GM13976 (cell line): ENCODE measurements at places on chromosomes 5 and 9.
A peak's percentile ranks its signal among the peaks of the same experiment; 100 is the strongest.

DNA sequence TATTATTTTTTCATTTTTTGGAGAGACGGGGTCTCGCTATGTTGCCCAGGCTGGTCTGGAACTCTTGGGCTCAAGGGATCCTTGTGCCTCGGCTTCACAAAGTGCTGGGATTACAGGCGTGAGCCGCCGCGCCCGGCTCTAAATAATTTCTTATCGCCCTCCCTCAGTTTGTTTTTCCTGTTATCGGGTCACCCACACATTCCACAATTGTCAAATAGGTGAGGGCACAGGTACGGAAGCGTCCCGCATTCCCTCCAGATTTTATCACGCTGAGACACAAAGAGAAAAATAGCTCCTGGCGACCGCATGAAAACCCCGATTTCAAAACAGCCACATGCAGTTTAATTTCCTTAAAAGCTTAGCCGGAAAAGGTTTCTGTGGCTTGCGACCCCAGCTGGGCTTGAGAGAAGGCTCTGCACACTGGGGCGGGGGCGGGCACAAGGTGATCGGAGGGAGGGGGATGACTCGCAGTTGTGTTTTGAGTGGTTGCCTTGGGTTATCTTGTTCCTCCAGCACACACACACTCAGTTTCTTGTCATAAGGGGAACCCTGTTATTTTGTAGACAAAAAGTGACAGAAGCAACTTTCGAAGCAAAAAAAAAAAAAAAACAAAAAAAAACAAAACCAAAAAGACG, 717 bp upstream of the IQGAP2 start:
- DNase-seq = peak; percentile 85

GRCh38 chr5:176317534-176318374, 43.8 kb downstream of the KIAA1191 start:
- DNase-seq = no peak

DNA sequence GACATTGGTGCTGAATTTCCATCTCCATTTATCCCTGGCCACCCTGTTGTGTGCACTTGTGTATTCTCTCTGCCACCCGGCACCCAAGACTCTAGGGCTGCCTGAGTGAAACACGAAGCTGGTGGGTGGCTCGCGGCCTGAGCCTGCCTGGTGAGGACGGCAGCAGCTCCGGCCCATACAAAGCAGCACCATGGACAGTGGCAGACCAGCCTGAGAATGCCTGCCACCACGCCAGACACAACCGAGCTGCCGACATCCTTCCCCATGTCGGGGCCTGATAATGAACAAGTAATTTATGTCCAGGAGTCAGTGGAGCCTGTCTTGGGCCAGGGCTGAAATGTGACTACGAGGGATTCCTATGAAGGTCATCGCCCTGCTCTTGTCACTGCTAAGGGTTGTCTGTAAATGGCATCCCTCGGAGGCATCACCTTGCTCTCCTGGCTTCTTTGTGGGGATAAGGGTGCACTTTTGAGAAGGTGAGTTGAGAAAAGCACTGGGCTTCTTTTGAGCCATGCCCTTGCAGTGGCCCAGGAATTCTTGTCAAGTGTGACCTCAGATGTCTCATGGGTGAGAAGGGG, 175.7 kb downstream of the MELK start:
- peak; percentile 76 for DNase-seq

- no peak for DNase-seq
Observed at GRCh38 chr5:92863666-92864065, 717.4 kb downstream of the NR2F1-AS1 start.

- no peak for DNase-seq
Observed at GRCh38 chr5:122073018-122073417, 5.0 kb downstream of the LOX start.

- no peak for DNase-seq
Observed at GRCh38 chr5:148224117-148224742, 14.1 kb upstream of the MARCOL start.

GRCh38 chr5:40485021-40485998, 194.4 kb upstream of the PTGER4 start:
- peak; percentile 6 for DNase-seq

DNA sequence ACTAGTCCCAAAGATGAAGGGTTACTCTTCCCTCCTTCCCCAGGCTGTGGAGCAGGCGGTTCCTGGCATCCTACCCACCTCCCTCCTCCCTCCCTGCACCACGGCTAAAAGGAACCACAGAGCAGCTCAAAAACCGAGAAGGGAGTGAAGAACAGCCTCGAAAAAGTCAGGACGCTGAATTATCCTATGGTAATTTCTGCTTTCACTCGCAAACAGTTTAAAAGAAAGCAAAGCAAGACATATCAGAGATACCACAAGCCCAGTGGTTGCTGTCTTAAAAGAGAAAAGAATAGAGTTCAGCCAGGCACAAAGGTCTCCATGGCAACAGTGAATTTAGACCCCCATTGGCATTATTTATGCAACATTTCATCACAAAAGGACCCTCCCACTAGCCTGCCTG, 315.4 kb downstream of the CTNND2 start:
- no peak for DNase-seq

DNA sequence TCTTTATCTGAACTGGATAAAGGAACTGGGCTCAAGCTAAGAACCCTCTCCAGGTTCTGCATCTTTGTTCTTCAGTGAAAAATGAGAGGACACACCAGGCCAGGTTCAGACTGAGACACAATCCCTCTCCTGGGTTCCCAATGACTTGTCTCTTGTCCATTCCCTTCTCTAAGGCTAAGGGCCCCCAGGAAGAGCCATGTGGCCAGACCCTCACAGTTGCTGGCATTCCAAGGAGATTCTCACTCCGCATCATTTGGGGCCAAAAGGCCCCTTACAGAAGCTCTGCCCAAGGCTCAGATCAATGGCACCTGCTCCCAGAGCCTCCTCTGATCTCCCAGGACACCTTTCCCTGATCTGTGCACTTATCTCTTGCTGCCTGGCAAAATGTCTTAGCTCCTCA, 4.9 kb downstream of the IL4 start:
- DNase-seq = no peak

DNA sequence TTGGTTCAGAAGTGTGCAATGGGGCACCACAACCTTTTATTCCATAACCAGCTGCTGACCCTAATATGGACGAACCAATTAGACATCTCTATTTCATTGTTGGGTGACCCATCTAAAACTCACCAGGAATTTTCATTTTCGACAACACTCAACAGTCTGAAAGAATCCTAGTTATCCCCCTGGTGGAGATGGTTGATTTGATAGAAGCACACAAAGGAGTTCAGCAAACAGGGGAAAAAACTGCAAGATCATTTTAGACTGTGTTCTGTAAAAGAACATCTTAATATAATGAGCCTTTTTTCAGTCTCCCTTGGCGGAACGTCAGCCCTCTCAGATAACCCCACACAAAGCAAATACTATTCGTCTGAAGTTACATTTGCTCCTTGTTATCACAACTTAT, 367.4 kb downstream of the KIAA0825 start:
- DNase-seq = no peak

DNA sequence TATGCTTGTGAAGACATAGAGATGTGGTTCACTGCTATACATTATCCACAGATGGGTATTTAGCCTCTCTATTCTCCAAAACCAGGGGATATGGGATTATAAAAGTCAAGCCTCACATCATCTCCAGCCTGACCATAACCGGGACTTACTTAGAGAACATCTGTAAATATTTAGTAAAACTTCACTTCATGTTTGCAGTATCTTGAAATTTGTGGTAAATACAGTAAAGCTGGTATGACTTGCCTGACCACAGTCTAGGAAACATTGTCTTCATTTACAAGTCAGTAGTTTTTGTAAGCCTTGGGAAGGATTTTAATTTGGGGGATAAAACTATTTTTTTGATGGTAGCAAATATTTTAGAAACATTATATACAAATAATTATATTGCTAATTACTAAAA, 64.2 kb downstream of the MAST4 start:
- no peak for DNase-seq

- no peak for DNase-seq
Observed at GRCh38 chr5:64301566-64301965, 135.9 kb downstream of the RNF180 start.

- no peak for DNase-seq
Observed at GRCh38 chr5:52767217-52767743, 20.4 kb upstream of the ITGA1 start.

GRCh38 chr9:113524468-113524867, 60.9 kb downstream of the RGS3 start:
- DNase-seq = no peak

DNA sequence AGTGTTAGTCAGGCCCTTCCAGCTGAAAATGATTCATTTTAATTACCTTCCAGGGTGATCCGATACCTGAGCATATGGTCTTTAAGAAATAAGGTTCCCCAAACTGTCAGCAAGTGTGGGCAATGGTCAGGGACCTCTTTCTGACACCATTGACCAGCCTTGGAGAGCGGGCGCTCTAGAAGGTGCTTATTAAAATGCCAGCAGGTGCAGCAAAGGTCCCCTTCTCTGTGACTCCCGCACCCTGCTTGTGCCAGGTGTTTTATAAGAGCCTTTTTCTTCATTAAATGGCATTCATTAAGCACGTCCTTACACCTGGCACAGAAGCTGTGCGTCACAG, 85.3 kb downstream of the MVB12B start:
- DNase-seq = no peak

DNA sequence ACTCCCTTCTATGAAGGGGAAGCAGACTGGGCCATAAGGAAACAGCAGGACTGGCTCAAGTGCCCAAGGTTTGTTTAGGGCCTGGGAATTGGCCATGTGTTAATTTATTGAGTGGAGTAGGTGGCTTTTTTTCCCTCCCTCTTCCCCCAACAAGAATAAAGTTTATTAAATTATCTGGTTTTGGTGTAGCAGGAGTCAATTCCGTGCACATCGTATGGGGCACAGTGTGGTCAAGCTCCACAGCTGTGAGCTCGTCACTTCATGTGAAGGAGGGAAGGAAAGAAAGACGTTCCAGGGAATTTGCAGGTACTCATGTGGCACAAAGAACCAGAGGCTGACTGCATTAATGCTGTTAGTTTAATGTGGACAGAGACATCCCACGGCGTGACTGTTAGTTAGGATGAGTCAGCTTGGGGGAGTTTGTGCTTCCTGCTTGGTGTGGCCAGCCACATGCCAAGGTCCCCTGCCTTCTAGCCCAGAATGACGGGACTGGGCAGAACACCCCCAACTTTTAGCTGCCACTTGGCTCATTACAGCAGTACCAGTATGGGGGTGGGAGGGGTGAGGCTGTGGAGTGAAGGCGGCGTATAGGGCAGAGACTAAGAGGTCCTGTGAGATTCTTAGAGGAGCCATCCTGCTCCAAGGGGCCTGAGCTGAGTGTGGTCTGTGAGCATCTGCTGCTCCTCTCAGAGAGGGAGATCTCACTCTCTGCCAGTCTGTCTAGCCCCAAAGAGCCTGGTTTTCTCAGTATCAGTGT, 33.2 kb downstream of the CSF1R start:
- DNase-seq = no peak

GRCh38 chr5:96772542-96772941, 35.2 kb downstream of the ERAP1 start:
- no peak for DNase-seq

- no peak for DNase-seq
Observed at GRCh38 chr5:145589063-145589462, 246.1 kb downstream of the PRELID2 start.

- DNase-seq = no peak
Observed at GRCh38 chr5:74226716-74227485, 413.6 kb downstream of the ENC1 start.

DNA sequence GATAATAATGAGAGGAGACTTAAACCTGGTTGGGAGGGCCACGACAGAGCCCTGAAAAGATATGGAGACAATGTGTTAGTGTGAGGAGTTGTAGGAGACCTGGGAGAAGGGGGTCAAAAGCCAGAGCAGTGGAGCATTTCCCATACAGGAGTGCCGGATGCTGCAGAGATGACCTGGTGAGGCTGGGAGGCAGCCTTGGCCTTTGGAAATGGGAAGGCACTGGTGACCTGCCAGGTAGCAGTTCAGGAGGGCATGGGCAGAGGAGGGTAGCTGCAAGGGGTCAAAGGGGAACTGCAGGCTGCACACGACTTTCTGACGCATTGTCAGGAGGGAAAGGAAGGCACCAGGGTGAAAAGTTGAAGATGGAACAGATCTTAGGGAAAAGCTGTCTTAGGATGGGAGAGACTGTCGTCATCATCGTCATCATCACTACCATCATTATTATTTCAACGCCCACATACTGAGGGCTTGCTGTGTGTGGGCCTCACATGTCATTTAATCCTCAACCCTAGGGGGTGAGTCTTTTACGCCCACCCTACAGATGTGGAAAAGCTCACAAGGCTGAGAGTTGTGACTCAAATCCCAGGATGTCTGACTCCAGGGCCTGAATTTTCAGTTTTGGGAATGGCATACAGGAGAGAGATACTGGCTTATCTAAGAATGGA, 13.3 kb downstream of the ARAP3 start:
- no peak for DNase-seq

DNA sequence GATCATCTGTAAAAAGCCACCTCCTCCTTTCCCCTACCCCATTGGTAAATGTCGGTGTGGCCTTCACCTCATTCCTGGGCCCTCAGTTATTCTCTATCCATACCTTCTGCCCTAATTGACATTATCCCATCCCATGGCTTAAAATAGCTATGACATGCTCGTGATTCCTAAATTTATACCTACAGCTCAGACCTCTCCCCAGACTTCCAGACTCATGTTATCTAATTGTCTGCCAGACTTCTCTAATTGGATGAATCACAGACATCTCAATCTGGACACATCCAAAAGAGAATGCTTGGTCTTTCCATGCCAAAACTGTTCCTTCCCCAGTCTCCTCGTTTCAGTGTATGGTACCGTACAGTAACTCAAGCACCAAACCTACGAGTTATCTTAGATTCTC, 113.0 kb upstream of the GPR151 start:
- DNase-seq = no peak

- no peak for DNase-seq
Observed at GRCh38 chr5:131953969-131954368, 8.5 kb upstream of the MEIKIN start.
